Epithelial cell of esophagus (primary cell): ENCODE measurements at places on chromosomes 12 and 14.

DNA sequence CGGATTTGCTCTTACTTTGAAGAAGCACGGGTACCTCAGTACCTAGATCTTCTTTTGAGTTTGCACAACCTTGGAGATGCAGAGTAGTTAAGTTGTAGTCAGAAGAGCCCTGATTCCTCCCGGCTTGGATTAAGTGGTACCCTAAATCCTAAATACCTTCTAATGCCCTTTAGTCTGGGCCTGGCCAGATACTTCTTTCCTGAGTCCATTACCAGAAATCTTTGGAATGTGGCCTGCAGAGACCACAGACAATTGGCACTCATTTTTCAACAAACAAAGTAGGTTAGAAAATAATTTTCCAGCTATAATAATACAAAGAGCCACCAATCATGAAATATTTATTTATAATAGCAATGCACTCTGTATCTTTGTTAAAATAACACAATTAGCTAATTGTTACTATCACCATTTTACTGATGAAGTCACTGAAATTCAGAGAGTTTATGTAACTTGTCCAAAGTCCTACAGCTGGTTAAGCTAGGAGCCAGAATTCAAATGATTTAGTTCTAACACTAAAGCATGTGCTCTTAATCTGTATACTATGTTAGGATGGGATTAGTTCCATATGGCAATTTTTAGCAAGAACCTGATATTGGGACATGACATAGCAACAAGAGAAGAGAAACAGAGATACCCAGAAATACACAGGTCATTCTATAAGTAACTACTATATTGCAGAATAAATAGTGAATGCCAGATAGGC, 132.1 kb upstream of the PDZRN4 start:
- DNase-seq = no peak

DNA sequence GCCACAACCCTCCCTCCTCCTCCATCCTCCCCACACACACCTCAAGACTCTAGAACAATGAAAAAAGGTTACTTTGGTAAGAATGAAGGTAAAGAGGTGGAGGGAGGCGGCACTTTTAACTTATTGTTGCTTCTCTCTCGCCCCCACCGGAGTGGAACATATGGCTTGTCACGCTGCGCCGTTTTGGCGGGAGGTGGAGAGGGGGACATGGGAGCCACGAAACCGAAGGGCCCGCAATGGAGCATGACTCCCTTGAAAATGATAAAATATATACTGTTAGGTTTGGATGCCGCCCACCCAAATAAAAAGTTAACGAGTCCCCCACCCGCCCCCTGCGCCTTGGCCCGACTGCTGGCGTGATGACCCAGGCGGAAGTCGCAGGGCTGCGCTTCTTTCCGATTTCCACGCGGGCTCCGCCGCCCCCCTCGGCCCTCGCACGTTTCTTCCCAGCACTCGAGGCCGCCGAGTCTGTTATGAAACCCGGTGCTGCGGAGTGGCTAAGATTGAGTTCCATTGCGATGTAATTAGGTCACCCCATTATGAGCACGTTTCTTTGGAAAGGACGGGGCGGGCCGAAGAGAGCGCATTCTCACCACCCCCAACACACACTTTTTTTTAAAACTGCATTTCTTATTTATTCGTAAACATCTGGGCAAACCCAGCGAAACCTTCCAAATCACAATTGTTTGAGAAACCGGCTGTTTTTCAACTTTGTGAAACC, 1.4 kb upstream of the ZFP36L1 start:
- peak; percentile 94 for DNase-seq

GRCh38 chr12:47067771-47068431, 11.5 kb upstream of the PCED1B start:
- no peak for DNase-seq

DNA sequence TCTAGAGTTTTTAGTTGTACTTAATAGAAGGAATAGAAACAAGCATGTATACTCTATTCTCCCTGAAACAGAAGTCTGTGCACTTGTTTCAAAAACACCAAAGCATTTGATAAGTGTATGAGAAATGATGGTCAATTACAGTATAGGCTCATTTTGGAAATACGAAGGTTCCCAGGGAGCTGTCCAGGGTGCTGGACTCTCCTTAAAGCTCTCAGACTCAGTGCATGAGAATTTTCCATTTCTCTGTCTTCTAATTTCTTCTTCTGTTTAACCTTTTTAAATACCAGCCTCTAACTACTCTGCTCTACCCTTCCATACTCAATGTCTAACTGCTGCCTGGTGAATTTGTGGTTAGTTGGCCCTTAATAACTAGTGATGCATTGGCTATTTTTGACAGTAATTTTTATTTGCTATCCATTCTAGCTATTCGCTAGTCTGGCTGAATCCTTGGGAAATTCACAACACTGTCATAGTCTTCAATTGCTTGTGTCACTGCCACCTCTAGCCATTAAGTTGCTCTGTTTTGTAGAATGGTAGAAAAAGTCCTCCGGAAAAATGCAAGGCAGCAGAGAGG, 229.2 kb downstream of the NRXN3 start:
- peak; percentile 38 for DNase-seq

- peak; percentile 8 for DNase-seq
Observed at GRCh38 chr12:31118347-31119191, 44.9 kb downstream of the DDX11 start.

- no peak for DNase-seq
Observed at GRCh38 chr12:94815958-94816357, 165.6 kb upstream of the TMCC3 start.

- no peak for DNase-seq
Observed at GRCh38 chr14:79764323-79764722, 447.0 kb downstream of the DIO2 start.

DNA sequence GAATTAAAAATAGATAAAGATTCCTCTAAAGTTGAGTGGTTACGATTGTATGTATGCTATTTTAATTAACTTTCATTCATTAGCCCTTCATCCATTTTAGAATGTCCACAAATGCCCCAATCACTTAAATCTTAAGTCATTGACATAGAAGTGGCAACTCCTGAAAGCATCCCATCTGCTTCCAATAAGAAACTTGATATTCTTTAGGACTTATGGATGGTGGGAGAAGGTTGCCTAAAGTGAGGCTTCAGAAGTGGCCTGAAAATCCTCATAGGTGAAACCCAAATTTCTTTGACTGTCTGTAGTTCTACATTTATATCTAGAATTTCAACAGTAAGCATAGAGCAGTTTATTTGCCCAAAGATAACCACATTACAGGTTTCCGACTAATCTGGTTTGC, 161.7 kb upstream of the HMGA2 start:
- no peak for DNase-seq

DNA sequence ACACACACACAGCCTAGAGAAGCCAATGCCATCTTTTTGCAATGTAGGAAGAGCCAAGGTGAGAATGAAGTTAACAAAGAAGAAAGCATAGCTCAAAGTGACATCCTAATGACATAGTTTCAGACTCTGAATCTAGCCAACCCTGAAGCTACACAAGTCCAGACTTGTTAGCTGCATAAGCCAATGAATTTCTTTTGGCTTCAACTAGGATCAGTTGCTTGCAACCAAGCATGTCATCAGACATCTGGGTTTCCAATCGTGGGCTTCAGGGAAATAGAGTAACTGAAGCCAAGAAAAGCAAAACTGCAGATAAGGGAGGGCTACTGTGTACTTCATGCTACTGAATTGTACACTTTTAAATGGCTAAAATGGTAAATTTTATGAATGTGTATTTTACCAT, 4.4 kb upstream of the GPHN start:
- peak; percentile 70 for DNase-seq

DNA sequence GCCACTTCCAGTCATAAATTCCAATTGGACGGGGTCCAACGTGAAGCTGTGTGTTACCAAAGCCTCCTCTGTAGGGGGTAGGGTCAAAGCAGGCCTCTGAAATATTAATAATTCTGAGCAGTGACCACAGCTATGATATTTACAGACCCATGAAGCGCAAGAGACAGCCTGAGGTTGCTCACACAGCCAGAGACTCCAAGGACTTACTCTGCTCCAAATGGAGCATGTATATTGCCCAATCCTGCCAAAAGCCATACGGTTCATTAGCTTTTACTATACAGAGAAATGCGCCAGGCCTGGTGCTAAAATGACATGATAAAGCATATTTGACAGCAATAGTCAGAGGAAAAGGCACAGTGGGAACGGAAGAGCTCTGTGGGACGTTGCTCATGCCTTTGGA, 151.3 kb downstream of the PAH start:
- no peak for DNase-seq

GRCh38 chr12:11555743-11556625, 93.5 kb upstream of the ETV6 start:
- DNase-seq = no peak

DNA sequence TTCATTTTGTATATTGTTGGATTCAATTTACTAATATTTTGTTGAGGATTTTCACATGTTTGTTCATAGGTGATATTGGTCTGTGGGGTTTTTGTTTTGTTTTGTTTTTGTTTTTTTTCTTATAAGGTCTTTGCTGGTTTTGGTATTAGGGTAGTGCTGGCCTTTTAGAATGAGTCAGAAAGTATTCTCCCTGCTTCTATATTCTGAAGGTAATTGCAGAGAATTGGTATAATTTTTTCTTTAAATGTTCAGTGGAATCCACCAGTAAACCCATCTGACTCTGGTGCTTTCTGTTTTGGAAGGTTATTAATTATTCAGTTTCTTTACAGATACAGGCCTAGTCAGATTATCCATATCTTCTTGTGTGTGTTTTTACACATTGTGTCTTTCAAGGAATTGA, 8.9 kb downstream of the TOGARAM1 start:
- DNase-seq = no peak

DNA sequence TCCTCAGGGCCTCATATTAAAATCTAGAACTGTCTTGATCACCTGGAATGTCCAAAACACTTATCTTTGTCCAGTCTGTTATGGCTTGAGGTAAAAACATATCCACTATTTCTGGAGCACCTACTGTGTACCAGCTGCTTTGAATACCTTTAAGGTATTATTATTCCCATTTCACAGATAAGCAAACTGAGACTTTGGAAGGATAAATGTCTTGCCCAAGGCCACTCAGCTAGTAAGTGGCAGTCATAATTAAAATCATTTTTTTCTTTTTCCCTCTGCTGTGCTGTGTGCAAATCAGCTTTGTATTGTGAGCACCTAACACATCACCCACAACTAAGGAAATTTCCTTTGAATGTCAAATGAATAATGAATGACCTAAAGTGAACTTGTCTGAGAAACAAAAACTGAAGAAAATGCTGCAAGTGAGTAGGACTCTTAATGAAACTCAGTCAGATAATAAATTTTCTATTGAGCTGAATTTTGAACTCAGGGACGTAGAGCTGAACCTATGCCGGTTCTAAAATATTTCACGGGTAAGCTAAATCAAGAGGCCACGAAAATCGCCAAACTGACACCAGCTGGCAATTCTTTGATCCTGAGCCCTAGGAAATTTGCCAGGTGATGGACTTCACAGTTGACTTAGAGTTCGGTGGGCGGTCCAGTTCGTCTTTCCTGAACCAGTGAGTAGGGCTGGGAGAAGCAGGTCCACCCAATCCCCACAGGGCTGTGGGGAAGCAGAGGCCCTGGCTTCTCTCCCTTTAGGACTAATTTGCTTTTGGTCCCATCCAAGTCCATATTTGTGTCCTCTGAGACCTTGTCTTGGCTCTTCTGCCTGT, 159.7 kb upstream of the PWP1 start:
- DNase-seq = no peak

- DNase-seq = no peak
Observed at GRCh38 chr14:57122129-57122528, 146.6 kb downstream of the EXOC5 start.

DNA sequence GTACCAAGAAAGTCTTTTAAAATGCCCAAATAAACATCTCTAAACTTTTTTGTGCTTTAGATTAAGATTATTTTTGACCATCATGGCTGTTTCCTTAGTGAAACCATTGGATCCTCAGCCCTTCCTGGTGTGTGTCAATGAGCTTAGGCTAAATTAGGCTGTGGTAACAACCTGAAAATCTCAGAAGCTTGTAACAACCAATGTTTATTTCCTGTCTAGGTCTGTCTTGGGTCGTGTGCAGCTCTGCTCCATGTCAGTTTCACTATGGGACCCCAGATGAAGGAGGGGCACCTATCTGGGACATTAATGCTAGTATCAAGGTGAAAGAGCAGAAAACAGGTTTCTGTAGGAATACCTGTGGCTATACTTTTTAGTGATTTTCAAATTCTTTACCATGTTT, 49.9 kb downstream of the KCNMB4 start:
- no peak for DNase-seq

DNA sequence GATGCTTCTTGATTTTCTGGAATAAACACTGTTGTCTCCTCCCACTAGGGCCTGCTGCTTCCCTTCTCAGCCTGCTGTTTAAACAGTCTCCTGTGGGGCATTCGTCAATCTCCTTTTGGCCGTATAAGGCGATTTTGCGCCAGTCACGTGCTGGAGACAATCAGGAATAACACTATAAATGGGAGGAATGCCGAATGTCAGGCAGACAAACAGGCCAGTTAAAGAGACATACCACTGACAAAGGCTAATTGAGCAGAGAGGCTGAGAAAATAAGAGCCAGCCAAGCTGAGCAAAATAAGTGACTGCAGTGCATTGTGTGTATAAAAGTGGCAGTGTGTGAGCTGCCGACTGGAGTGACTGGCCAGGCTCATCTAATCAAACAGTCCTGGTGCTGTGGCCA, 23.3 kb downstream of the DMAC2L start:
- peak; percentile 12 for DNase-seq

DNA sequence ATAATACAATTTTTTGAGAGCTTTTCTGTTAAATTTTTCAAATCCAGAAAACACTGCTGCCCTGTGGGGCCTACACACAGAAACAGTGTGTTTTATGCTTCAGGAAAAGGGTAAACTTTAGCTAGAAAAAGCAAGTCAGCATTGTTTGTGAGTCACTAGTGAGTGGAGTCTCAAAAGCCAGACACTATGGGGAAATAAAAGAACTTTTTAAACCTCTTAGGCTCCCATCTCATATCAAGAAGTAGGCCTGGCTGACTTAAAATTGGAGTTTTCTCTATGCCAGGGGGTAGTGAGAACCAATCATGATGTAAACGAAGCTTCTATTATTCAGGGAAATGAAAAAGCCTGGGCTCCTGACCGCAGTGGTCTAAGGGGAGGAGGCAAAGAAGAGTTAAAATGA, 12.6 kb downstream of the GPR65 start:
- DNase-seq = no peak

GRCh38 chr12:47110011-47110541, 30.3 kb upstream of the AMIGO2 start:
- no peak for DNase-seq

GRCh38 chr14:84783511-84783910, 746.4 kb upstream of the FLRT2 start:
- DNase-seq = peak; percentile 5

- DNase-seq = peak; percentile 58
Observed at GRCh38 chr14:31792726-31793125, 231.5 kb downstream of the NUBPL start.

GRCh38 chr14:38389681-38390080, 133.8 kb upstream of the CLEC14A start:
- DNase-seq = no peak

DNA sequence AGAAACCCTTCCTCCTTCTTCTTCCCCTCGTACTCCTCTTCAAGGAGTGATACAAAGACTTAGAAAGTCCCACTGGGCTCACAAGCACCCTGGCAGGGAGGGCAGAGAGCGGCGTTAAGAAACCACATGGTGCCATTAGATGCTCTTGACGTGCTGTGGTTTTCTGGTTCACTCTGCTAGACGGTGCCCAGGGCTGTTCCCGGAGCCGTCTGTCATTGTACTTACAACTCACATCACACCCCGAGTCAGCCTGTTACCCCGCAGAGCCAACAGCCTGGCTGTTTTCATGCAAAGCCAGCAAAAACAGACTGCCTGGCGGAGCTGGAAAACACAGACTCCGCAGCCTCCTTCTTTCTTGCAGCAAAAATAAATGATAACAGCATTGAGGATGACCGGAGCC, 232.6 kb upstream of the TBX3 start:
- DNase-seq = no peak

- DNase-seq = no peak
Observed at GRCh38 chr14:95577067-95577800, 42.4 kb downstream of the GLRX5 start.
